ENCODE measurements at places on chromosomes 4 and X.

GRCh38 chrX:70960730-70961129 lies 29.8 kb upstream of the SLC7A3 start:
- no peak for DNase-seq

DNA sequence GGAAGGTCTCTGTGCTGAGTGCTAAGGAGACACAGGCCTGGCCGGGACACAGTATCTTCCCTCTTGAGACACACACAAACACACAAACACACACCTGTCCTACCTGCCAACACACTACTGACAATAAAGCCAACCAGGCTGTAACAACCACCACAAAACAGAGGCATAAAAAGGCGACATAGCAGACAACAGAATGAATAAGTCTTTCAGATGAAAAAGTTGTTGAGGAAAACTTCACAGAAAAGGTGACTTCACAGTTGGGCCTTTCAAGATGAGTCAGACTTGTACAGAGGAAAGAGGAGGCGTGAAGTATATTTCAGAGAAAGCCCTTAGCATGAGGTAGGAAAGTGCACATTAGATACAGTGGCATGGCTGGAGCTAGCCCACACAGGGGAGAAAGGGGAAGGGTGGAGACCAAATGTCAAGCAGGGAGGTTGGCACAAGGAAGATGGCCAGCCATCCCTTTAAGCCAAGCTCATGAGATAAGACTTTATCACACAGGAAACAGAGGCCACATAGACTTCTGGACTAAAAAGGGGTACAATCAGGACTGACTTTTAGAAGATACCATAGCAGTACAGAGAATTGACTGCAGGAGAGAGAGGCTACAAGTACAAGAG lies 54.0 kb downstream of the SLC9A7 start:
- peak; percentile 93 for DNase-seq

DNA sequence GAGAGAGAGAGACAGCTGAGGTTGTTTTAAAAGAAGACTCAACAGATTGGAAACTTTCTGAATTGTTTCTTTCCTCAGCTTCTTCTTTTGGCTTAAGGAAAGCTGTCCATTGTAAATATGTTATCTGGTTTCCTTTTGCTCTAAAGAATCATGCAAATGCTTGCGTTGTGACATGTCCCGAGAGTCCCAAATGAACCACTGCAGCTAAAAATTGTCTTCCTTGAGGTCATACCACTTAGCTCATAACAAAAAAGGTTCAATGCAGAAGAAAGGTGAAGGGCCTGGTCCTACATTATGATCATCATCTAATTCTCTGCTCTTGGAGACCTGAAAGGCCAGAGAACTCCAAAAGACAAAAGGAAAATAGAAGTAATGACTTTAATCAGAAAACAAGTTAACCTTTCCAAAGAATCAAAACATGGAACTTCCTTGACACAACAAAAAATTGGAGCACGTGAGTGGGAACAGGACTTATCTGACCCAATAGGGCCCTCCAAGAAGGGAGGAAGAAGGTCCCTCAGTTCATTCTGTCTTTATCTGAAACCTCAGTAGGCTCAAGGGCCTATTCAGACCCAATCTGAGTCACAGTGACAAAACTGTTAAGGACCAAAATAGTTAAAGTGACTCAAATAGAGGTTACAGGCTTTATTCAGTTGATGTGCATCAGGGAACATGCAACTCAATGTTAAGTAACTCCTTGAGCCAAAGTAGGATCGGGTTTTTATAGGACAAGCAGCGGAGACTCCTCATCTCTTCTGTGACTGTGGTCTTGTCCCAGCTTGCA lies 14.7 kb upstream of the VSIG1 start:
- DNase-seq, result no peak

- DNase-seq, result no peak
Observed at GRCh38 chrX:113421432-113421831, 580.8 kb upstream of the AMOT start.

GRCh38 chrX:138073626-138074025 lies 507.7 kb downstream of the ZIC3 start:
- DNase-seq, result no peak

- no peak for DNase-seq
Observed at GRCh38 chr4:182716192-182716591, 201.0 kb downstream of the DCTD start.

GRCh38 chr4:150238591-150238990 lies 160.3 kb downstream of the DCLK2 start:
- no peak for DNase-seq

DNA sequence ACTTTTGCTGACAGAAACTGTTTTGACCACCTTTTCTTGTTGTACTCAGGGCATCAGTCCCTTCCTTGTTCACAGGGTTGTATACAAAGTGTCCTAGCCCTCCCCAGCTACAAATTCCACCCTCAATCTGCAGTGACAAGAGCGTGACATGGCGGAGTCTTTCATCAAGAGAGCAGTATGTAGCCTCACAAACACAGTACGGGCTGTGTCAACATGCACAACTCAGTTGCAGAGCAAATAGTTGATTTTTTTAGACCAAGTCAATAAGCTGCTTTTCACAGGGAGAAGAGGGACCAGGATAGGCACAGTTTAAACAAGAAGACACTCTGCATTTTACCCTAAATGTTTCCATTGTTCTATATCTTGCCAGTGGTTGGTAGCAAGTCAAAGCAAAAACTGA lies 8.6 kb upstream of the HS6ST2 start:
- no peak for DNase-seq

- no peak for DNase-seq
Observed at GRCh38 chr4:45131020-45131419, 404.7 kb upstream of the GNPDA2 start.

DNA sequence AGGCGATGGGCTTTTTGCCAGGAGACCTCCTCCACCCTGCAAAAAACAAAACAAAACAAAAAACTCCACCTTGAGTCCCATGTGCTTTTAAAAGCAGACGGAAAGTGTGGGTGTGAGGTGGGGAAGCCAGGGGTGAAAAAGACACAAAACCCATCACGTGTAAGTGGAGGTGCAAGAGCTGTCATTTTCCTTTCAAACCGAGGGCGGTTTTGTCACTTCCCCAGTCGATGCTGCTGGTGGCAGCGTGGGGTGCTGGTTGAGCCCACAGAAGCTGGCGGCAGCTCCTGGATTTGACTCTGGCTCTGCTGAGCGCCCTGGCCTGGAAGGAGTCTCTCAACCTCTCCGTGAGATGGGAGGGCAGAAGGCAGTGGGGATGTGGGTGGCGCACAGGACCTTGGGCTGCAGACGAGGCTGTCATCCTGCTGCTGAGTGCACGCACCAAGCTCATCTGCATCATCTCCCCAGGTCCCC lies 110.0 kb downstream of the PSAPL1 start:
- DNase-seq, result no peak

- DNase-seq, result peak; percentile 76
Observed at GRCh38 chrX:74614093-74614909, at the start of gene RLIM. RLIM (minus strand) TSS chrX:74614624; CDS start chrX:74595977, 18,647 bp downstream.

DNA sequence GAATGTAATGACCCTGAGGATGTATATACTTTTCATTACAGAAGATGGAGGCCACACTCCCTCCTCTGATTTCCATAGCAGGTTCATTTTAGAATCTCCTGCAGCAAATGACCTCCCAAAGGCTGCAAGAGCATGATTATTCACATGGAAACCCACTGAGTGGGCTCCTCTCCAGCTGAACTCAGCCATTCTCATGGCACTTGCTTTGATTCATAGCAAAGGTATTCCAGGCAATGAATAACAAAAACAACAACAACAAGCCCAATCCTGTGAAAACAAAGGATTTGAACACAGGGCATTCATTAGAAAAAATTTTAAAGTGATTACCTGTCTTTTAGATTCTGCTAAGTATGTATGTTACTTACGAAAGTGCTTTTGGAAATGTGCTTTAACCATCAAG lies 894.0 kb upstream of the FRG1 start:
- no peak for DNase-seq

- no peak for DNase-seq
Observed at GRCh38 chr4:8238036-8238511, 31.5 kb upstream of the HTRA3 start.

GRCh38 chr4:138114434-138114833 lies 127.7 kb downstream of the SLC7A11 start:
- no peak for DNase-seq

- DNase-seq, result no peak
Observed at GRCh38 chr4:149785696-149786431, 29.8 kb downstream of the IQCM start.

DNA sequence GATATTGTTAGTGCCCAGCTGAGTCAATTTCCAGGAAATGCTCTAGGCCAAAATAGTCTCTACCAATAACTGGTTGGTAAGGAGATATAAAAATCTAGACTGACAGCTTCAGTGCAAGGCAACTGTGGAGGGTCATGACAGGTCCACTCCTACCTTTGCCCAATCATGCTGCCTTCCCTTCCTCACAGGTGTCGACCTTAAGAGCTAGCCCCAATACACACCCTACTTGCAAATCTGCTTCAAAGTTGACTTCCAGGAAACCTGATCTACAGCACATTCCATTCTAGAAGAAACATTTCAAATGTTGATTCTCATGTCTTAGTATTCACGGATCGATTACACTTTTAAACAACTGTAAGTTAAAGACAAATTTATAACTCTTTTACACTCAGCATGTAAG lies 1455.5 kb downstream of the TECRL start:
- no peak for DNase-seq

GRCh38 chr4:85151786-85152185 lies 185.3 kb upstream of the WDFY3 start:
- no peak for DNase-seq

GRCh38 chr4:166274136-166274761 lies 401.2 kb downstream of the TLL1 start:
- DNase-seq, result no peak

GRCh38 chrX:131779741-131780140 lies 235.9 kb downstream of the OR13H1 start:
- DNase-seq, result no peak

DNA sequence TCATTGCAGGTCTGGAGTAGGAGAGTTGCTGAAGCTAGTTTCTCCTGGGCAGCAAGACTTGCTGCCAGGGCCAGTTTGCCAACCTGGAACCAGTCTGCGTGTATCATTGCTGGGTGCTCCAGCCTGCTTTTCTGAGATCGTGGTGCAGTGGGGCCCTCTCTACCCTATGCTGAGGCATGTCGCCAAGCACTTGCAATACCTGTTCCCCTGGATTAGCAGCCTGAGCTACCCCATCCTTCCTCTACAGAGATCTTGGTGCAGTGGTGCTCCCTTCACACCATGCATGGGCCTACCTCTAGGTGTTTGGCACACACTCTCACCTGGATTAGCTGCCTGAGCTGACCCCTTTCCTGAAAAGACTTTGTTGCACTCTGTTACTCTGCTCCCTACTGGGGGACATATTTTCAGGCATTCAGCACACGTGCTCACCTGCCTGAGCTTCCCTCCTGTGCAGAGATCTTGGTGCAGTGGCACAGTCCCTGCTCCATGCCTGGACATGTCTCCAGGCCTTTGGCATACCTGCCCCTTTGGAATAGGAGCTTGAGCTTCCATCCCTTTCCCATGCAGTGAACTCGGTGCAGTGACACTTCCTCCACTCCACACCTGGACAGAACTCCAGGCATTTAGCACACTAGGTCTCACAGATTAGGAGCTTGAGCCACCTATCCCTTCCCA lies 133.7 kb upstream of the CXCL13 start:
- no peak for DNase-seq

GRCh38 chrX:10028283-10029104 lies 61.3 kb downstream of the CLDN34 start:
- no peak for DNase-seq

GRCh38 chr4:1031956-1032795 lies 20.8 kb downstream of the FGFRL1 start:
- no peak for DNase-seq

DNA sequence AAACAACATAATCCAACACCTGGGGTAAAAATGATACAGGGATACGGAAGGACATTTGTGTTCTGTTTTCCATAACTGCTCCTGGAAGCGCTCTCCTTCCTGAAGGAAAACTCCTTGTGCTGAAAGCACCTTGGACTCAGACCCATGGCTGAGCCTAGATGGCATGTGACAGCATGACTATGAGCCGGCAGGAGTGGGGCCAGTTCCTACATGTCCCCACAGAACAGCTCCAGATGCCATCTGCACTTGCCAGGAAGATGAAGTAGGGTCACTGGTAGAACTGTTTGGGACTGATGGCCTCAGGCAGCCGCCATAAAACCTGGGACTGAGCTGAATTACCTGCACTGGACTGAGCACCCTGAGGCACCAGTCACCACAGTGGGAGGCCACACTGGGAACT lies 56.0 kb upstream of the BCLAF3 start:
- no peak for DNase-seq

DNA sequence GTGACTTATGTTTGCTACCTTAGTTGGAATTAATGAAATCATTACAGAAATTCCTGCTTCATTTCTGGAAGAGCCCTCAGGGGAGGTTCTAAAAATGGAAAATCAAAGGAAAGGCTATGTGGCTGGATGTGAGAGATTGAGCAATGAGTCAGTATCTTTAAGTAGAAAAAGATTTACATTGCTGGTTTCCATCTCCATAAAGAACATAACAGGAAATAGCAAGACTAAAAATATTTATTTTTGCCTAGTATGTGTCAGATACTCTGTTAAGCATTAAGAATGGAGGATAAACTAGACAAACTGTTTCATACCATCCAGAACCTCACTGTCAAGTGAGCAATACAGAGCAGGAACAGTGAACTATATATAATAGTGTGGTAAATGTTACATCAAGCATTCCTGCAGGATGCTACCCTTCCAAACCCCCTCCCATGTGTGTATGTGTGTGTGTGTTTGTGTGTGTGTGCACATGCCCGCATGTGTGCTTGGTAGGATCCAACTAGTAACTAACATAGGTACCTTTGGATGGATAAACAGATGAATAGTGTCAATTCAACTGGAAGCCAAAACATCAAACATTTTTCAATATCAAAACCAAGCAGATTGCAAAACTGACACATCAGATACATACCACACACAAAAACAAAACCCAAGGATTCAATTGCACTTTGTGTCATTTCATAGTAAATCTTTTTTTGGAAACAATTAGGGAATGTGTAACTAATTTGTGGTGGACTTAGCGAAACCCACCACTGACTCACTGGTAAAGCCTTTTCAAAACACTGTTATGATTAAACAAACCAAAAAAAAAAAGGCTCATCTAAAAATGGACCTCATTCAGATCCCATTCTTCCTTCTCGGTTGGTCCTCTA lies 223.4 kb downstream of the SHROOM3 start:
- DNase-seq, result no peak

GRCh38 chr4:154559494-154560418 lies 3.1 kb upstream of the FGB start:
- DNase-seq, result no peak

- DNase-seq, result peak; percentile 24
Observed at GRCh38 chrX:39693298-39693697, 404.5 kb downstream of the BCOR start.

DNA sequence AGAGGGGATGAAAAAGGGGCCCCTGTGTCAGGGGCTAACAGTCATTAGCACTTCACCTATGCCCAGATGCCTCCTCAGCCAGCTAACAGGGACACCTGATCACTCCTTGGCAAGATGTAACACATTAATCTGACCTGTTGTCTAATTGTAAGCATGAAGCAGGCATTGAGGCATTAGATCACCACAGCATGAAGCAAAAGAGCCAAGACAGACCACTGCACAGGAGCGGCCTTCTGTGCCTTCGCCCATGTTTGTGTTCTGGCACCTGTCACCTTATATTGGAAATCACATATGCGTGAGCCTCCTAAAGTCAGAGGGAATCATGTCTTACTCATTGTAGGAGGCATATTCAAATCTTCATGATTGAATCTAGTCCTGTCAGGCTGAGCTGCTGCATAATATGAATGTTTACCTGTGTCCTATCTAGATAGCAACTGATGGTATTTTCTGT lies 48.4 kb downstream of the PTTG2 start:
- DNase-seq, result no peak

Measured in CMK (cell line).